Inflammatory macrophage treated with lipopolysaccharide for 4 hours (primary cell): ENCODE measurements at places on chromosomes 6 and 20.

DNA sequence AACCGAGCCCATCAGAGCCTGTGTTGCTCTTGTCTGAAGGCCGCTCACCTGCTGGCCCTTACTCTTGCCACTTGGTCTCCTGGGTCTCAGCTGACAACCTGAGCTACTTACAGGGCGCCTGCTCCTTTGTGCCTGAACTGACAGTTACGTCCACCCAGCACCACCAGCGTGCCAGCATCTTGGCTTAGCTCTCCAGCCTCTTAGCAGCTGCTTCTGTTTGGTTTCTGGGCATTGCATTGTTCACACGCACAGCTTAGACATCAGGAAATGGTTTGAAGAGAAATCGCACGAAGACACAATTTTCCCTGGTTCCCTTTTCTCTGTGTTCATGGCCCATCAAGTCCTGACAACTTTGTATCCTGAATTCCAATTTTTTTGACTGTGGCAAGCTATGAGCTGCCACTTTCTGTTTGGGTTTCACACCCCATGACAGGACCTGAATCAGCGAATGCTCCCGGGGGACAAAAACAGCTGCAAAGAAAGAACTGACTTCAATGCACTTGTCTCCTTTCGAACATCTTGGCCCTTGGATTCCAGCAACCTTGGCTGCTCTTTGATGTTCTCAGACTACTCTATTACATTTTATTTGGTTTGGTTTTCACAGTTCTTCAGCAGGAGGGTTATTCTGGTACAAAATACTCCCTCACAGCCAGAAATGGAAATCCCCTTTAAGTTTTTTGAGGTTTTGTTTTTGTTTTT, 45.2 kb upstream of the LY86 start:
- no peak for DNase-seq

DNA sequence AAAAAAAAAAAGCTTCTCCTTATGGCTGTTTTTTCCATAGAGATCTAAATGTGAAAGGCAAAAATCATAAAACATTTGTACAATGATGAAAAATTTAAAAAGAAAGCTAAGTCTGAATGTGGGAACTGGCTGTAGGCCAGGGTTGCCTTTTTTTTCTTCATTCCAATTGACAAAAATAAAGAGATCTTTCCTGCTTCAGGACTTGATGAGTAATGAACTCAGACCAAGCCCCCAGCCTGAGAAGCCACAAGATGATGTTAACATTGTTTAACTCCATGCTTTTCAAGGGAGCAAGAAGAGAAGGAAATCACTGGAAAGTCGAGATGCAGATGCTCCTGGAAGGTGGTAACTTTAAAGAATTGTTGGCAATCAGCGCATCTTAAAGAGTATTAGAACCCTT, 41.4 kb downstream of the TRMT6 start:
- no peak for DNase-seq

DNA sequence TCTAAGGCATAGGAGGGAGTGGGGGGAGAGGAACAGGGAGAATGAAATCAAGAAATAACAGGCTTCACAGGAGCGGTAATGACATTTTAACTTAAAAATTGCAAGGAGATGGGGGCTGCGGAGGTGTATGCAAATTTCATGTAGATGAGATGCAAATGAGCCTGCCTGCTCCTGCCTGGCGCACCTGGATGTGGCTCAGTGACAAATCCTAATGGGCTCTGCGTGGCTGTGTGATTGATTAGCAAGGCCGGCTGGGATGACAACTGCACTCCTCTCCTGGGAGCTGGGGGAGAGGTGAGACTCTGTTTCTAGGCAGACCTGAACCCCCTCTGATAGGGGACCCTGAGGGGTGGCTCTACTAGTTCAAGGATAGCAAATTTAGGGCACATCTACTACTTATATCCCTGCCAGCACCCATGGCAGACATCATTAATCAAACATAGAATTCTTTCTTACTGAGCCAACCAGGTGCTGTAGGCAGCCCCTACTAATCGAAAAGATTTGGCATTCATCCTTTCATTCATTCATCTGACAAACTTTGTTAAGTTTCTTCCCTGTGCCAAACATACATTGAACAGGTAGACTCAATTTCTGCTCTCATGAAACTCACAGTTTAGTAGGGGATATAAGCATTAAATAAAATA, 38.4 kb upstream of the TGM2 start:
- DNase-seq, result no peak

- DNase-seq, result peak; percentile 1
Observed at GRCh38 chr6:42251911-42252637, 34.4 kb upstream of the MRPS10 start.

DNA sequence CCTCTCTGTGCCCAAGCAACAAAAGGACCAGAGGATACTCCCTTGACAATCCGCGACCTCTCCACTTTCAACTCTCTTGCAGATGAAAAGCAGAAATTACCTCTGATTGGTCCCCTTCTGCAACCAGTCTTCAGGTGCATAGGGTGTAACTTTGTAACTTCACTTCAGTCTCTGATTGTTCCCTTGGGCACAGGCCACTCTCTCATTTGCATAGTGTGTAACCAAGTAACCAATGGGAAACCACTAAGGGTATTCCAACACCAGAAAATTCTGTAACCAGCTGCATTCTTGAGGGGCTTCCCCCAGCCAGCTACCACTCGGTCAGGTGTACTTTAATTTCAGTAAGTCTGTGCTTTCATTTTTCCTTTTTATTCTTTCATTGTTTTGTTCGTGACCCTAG, 4.4 kb upstream of the RAET1L start:
- no peak for DNase-seq

- DNase-seq, result no peak
Observed at GRCh38 chr6:36042618-36043260, 15.1 kb downstream of the MAPK14 start.
